Stimulated activated CD4-positive, alpha-beta T cell treated with anti-CD3 and anti-CD28 coated beads, Interleukin-12 subunit alpha, Interleukin-12 subunit beta, amount 100 ng/mL, for 4 hours (primary cell): ENCODE measurements at places on chromosomes 3 and 15.
A peak's percentile ranks its signal among the peaks of the same experiment; 100 is the strongest.

DNA sequence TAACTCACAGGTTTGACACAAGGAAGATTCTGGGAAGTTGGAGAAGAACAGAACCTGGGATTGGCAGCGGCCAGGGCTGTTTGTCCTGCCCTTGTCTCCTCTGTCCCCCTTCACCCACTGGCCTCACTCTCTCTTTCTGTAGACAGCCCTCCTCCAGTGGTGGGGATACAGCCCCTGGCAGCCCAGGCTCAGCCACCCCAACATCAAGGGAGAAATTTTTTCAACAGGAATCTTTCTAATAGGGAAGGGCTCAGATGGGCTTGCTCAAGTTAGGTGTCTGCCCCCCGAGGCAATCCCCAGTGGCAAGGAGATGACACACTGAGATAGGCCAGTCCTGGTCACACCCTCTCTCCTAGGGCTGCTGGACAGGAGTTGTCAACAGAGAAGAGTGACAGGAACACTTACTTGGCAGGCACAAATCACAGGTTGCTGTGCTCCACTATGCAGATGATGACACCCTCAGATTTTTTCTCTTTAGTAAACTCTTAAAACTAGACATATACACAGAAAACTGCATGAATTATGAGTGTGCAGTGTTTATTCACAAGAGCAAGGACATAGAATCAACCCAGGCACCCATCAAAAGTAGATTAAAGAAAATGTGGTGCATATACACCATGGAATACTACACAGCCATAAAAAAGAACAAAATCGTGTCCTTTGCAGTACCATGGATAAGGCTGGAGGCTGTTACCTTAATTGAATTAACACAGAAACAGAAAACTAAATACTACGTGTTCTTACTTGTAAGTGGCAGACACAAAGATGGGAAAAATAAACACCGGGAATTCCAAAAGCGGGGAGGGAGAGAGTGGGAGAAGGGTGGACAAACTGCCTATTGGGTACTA, 36.3 kb downstream of the PLA2G4D start:
- no peak for DNase-seq

DNA sequence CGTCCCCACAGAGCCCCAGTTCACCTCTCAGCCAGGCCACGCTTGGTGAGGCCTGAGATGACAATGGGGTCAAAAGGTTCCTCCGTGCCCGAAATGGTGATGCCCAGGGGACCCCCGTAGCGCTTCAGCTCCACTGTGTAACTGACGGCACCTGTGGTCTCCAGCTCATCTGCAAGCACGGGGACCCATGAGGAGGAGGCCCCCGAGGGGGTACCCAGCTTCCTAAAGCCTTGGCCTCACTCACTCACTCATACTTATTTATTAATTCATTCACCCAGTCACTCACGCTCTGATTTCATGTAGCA, 30.4 kb downstream of the GRIP2 start:
- DNase-seq = no peak

DNA sequence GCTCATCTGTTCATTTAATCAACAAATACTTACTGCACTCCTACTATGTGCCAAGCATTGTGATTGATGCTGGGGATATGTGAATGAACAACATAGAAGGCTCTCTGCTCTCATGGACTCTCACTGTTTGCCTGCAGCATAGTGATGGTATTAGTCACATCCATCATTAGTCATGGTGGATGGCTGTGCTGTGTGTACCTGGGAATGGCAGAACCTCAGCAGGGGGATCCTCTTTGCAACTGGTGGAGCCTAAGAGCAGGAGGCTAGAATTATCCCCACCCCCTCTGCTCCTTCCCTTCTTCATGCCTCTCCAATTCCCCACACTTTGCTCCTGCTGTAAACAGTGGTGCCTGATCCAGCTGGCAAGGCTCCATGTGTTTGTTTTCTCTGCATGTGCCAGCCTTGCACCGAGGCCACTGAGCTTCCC, 20.5 kb downstream of the BOC start:
- DNase-seq = no peak

DNA sequence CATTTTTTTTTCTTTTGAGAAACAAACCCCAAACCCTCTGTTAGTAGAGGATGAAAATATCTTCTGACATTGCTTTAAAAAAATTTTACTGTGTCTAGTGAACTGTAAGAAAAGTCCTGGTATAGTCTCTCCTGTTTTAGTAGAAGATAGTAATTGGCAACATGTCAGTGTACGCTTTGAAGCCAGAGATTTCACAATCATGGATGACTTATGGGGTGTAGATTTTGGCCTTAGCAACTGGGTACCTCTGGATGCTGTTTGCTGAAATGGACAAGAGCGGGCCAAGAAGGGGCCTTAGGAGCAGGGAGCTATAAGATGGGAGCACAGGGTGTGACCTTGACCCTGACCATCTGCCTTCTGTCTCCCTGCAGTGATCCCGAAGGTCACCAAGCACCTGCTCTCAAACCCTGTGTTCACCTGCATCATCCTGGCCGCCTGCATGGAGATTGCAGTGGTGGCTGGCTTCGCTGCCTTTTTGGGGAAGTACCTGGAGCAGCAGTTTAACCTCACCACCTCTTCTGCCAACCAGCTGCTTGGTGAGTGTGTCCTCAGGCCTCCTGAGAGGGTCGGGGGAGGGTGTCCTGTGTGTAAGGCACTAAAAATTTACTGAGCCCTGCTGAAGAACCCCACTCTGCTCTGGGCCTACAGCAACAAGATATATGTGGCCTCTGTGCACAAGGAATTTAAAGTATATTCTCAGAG, 266.7 kb downstream of the SLCO3A1 start:
- no peak for DNase-seq

GRCh38 chr3:179072100-179072438, 460 bp upstream of the ZMAT3 start:
- peak; percentile 33 for DNase-seq

DNA sequence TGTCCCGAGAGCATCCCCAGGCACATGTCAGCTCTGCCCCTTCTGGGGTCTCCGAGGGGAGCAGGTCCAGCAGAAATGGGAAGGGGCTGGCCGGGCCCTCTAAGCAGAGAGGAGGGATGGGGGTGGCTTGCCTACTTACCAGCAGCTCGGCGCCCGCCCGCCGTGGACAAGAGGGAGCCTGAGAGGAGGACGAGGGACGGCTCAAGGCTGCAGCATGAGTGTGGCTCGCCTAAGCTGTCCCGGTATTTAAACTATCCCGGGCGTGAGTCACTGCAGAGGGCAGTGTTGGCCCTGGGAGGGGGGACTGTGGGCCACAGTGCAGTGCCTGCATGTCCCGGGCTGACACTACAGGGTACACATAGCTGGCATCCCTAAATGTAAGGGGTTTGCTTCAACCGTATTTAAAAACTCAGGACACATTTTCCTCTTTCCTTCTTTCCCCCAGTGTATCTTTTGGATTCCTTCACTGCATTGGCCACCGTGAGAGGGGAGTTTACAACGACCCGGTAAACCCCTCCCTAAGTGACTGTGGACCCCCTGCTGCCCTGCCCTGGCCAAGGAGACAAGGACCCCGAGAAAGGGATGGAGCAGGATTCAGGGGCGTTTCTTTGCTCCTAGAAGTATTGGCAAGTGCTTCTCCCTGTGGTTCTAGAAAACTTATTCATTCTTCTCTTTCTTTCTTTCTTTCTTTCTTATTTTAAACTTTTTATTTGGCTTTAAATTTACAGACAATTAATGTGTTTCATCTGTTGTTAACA, at the start of gene LRRC15:
LRRC15 (minus strand) TSS at position 222 of the 758 bp plus-strand sequence. CDS start 8,700 bp downstream, outside the sequence.
- no peak for DNase-seq

DNA sequence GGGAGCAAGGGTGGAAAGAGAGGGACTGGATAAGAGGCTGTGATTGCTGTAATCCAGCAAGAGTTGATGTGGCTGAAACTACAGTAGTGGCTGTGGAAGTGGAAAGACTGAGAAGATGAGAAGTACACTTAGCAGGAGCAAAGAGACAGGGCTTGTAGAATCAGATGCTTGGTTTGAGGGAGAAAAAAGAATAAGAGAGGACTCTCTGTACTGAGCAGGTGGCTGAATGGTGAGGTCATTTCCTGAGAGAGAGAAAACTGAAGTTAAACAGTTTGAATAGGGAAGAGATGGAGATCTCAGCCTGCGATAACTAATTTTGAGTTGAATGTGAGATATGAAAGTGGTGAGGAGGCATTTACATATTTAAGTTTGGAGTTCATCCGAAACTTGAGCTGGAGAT, 95.8 kb upstream of the SLC25A36 start:
- no peak for DNase-seq

DNA sequence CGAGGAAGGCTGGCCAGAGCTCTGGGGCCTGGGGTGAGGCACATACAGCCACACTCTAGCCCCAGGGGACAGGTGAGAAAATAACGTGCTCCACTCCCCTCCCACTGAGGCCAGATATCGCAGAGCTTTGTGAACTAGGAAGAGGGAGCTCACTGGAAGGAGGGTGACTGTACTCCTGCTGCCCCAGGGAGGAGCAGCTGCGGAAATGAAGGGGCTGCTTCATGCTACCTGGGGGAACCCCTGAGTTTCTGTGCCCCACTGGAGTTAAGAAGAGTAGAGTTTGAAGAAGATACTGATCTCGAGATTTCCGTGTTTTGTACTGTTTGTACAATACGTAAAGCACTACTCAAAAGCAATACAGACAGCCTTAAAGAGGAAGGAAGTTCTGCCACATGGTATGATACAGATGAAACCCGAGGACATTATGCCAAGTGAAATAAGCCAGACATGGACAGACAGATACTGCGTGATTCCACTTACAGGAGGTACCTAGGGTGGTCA, 44.6 kb downstream of the CMTM6 start:
- DNase-seq = no peak

- DNase-seq = peak; percentile 30
These were observed 11.0 kb downstream of the LYSMD2 start for GRCh38 chr15:51726302-51727073.

DNA sequence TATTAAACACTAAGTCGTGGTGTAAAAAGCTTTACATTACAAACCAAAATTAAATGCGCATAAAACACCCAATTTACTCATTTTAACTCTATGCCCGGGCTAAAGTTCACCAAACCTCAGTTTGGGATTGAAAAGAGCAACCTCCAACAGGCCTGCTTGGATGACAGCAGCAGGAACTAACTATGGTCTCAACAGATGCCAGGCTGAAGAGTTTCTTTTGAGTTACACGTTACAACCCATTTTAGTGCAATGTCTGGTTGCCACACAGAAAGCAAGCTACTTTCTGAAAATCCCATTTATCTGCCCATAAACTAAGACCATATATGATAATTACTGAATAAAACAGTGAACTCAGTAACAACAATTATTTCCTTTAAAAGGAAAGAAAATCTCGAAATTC, 2.2 kb downstream of the SATB1 start:
- no peak for DNase-seq

DNA sequence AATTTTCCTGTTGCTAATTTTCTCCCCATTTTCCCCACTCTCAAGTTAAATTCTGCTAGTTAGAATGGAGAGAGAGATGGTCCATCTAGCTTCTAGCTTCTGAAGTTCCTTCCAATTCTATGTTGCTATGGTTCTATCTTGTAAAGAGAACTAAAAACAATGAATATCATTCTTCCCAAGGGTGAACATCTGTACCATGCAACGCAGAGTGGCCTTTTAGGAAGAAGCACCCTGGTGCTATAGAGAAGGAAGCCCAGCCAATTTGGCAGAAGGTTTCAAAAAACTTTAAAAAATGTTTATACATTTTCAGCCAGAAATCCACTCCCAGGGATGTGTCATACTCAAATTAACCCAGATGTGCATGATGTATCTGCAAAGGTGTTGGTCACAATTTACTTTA, 149.1 kb downstream of the SEMA6D start:
- no peak for DNase-seq

DNA sequence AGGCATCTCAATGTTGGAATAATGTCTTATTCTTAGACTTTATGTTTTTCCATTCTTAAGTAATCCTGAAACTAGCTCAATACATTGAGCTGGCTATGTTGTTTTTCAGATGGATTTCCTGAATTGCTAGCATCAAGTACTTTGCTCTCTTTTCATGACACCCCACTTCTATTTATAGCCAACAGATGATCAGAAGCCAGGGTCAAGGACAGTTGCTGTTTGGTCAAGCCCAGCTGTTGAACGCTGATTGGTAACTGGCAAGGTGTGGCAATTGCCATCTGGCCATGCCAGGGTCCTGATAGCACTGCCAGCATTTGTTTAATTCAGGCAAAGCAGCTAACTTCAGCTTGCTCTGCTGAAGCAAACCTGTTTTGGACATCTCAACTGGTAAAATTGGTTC, 46.2 kb upstream of the PLCL2 start:
- no peak for DNase-seq

DNA sequence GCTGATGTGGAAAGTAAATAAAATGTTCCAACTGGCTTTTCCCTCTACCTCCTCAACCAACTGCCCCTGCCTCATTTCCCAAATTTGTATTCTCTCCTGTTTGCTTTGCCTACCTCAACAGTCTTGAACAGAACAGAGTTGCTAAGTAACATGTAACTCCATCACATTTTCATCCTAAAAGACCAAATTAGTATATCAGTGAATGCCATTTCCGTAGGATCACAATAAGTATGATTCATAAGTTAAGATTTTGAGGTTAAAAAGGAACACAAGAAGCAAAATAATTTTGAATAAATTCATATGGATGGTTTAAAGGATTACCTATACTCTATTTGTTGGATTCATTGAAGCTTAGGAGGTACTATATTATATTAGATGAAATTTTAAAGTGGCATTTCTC, 154.9 kb downstream of the ECT2 start:
- no peak for DNase-seq

DNA sequence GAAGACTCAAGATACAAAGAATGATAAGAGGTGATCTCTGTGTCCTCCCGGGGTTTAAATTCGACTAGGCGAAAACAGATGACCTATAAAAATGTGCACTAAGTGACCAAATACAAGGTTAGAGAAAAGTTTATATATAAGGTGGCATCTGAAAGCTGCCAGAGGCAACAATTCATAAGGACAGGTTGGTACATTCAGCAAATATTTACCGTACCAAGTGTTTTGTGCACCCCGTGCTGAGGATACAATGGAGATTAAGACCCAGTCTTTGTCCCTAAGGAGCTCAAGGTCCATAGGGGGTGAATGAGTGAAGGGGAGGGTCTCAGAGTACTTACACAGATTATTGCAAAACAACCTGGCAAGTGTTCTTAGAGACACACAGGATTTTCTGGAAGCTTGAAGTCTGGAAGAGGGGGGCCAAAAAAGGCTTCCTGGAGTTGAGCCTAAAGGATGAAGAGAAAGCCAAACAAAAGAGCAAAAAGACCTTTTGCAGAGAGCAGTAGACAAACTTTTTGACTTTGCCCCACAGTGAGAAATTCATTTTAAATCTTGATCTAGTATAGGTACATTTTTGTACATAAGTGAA, 71.4 kb upstream of the LRIG1 start:
- no peak for DNase-seq

DNA sequence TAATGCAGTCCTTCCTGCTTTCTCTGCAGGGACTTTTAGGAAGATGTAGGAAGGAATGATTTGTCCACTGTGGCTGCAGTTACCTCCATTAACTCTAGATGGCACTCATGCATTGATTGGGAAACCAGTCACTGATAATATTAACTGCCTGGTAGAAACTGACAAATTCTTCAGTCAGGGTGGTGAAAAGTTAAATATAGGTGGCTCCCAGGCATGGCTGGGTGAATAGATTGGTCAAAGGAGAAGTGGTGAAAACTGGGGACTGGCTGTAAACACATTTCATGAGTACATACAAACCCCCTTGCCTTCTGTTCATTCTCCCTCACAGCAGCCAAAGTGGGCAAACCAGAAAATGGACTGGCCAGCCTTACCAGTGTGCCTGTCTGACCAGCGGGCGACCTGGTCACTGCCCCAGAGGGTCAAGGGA, 333.4 kb downstream of the THSD4 start:
- DNase-seq = no peak

GRCh38 chr3:88742106-88742505, 365.3 kb upstream of the EPHA3 start:
- no peak for DNase-seq
